ENCODE measurements at places on chromosomes 5 and 9.

DNA sequence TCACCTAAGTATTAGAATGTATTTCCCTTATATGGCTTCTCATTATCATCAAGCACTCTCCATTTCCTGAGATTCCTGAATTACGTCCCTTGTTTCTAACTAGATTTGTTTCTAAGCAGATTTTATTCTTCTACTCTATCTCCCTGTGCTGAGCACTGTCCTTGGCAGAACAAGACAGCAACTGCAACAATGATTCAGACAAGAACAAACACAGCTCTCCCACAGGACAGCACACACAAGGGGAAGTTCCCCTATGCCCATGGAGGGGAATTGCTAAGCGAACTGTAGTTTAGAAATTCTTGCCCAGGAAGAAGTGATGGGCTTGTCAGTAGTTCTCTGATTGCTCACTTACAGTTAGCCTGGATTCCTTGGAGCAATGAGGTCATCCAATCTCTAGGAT lies 759.9 kb downstream of the DTWD2 start:
- no peak for DNase-seq

- DNase-seq: no peak
Measured at GRCh38 chr9:93827545-93828330, 127.4 kb downstream of the BARX1 start.

DNA sequence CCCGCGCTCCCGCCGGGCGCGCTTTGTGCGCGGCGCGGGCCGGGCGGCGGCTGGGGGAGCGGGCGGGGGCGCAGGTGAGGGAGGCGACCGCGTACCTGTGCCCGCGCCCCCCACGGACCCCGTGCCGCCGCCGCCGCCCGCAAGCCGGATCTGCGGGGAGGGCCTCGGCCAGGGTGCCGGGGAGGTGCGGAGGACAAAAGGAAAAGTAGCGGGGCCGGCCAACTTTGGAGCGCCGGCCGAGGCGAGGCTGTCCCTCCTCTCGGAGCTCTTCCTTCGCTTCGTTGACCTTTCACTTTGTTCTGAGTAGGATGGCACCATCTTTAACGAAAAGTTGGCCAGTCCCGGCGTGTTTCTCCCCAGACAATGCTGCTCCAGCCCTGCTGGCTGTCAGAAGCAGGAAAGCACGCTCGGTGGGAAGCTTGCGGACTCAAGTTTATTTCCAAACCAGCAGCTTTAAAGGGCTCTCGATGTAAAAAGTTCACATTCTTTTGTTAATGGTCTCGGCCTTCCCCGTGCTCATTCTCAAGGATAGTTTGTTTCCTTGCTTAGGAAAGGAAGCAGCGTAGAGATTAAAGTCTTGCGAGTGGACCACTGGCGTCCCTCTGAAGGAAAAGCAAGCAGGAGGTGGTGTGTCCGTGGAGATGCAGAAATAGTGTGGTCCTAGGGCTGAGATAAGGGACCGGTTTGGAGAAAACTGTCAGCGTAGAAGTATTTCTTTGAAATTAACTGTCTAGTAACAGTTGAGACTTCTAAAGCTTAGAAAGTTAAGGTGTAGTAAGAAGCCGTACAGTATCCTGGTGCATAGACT lies 639 bp downstream of the EHMT1 start:
- no peak for DNase-seq

DNA sequence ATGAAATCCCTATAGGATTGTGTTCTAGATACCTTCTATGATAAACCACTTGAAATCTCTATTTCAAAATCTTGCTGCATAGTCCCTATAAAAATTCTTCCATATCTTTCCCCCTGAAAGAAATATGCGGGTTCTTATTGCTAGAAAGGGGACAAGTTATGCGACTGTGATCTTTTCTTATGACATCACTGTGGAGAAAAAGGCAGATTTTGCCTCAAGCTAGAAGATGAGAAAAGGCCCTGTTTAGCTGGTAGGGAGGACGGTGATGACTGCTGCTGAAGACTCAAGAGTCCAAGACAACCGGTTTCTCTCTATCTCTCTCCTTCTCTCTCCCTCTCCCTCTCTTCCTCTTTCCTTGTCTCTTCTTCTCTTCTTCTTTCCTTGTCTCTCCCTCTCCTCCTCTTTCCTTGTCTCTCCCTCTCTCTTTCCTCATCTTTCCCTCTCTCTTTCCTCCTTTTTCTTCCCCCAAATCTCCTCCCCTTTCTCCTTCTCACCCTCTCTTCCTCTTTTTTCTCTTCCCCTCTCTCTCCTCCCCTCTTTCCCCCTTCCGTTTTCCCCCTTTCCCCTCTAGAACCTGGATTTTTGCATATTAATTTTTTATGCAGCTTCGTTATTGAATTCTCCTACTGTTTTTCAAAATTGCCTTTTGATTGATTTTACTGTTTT lies 5.3 kb downstream of the OR2S2 start:
- no peak for DNase-seq

GRCh38 chr9:92740446-92740961 lies 24.1 kb downstream of the BICD2 start:
- no peak for DNase-seq

DNA sequence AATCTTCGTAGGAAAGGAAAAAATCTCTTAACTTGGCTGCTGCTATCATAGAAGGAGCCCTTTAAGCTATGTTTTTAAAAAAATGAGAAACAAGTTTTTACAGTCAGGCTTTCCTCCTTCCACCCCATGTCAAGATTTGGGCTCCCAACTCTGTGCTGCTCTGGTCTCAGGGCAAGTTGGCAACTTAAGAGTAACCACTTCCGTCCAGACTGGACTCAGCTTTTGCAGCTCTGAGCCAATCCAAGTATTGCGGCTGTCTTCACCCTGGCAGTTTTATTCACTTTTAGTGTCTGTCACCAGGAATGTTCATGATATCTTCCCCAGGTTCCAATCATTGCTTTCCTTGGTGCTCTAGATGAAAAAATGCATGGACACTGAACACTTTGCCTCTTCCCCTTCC lies 115.9 kb upstream of the GAS1 start:
- DNase-seq: no peak

DNA sequence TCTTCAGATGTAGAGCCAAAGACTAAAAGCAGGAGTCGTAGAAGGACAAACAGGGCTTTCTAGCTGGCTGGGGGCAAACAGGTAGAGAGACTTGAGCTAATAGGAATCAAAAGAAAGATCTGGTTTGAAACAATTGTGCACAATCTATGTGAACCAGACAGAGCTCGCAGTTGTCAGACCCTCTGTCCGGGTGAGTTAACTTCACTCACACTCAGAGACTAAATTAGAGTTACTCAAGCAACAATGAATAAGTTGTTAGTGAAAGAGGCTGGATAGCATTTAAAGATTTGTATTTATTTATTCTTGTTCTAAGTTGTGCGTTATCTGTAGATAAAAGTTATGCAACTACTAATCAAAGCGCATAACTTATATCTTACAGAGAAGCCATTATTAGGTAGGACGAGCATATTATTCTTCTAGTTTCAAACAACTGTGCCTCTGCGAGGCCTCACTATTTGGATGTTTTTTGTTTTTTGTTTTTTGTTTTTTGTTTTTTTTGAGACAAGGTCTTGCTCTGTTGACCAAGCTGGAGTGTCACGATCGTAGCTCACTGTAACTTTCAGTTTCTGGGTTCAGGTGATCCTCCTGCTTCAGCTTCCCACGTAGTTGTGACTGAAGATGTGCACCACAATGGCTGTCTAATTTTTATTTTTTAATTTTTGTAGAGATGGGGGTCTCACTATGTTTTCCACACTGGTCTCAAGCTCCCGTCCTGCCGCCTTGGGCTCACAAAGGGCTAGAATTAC lies 13.2 kb upstream of the LNPEP start:
- DNase-seq: no peak

GRCh38 chr5:5421149-5421960 lies 1.1 kb upstream of the ICE1 start:
- DNase-seq: no peak

GRCh38 chr5:163386352-163386751 lies 51.0 kb upstream of the CCNG1 start:
- no peak for DNase-seq

DNA sequence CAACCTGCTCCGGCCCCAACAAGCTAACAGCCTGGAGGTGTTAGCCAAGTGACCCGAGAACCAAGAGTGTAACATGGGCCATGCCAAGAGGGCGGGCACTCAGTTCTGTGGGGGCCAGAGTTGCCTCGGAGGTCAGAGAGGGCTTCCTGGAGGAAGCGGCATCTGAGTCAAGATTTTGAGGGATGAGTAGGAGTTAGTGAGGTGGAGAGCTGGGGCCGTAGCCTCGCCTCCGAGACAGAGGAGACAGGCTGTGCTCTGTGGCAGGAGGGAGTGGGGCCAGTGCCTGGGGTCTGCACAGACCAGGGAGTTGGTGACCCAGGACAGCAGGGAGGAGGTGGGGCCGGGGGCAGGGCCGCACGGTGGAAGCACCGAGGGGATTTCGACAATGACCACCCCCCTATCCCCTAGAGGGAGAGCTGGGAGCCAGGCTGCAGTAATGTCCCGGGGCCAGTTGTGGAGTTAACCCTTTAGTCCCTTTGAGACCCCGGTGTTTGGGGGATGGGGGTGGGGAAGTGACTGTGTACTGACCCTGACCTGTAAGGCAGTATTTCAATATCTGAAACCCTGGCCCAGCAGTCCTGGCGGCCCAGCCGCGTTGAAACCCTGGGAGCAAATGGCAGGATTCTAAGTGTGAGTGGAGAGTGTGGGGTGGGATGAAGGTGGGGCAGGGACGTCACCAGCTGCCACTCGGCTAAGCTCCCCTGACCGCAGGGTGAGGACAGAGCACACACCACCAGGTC lies 148.7 kb upstream of the COL5A1 start:
- DNase-seq: no peak

GRCh38 chr5:68565427-68565826 lies 349.9 kb downstream of the PIK3R1 start:
- no peak for DNase-seq

GRCh38 chr9:32707326-32707725 lies 71.9 kb upstream of the TAF1L start:
- DNase-seq: no peak

GRCh38 chr9:130491830-130492482 lies 47.2 kb downstream of the ASS1 start:
- no peak for DNase-seq

GRCh38 chr5:65483546-65484346 lies 2.0 kb upstream of the ADAMTS6 start:
- no peak for DNase-seq

DNA sequence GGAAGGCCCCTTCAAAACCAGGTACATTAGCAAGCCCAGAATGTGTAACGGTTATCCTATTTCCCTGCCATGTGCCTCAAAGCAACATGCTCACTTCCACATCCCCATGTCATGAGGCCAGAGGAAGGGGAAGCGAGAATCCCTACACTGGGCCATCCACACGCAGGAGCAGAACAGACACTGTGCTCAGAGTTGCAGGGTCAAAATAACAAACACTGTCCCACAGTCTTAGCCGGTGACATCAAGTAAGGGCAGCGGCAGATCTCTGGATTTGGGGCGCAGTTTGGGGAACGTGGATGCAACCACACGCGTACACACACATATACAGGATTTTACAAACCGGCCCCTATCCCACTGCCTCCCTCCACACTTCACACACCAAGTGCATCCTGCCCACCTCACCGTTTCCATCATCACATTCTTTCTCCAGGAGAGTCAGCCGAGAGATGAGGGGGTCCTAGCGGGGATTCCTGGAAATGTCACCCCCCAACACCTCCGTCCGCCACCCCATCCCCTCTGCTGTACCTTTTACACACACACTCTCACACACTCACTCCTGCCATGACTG lies 776 bp downstream of the APBA1 start:
- DNase-seq: no peak

DNA sequence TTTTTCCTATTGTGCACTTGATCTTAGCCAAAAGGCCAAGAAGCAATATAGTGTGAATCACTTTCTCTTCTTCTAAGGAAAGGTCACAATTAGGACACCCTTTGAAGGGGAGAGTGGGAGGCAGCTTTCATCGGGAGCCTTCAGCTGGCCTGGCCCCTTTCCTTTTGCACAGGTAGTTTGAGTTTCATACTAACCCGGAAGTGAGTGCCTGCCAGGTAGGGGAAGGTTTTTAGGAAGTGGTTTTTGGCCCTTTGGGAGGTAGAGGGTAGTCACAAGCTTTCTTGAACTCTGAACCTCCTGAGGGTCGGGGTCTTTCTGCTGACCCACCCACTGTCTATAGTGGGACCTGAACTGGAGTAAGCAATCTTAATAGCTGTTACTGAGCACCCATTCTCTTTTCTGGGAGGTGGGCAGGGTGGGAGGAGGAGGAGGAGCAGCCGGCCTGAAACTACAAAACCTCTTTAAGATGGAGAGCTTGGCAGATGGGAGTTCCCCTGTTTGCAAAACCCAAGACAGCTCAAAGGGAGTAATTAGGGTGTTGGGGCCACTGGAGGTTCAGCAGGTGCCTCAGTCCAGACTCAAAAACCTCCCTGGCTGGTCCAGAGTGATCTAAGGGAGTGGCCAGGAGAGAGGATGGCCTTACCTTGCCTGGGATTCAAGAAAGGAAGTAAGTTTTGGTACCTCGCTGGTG lies 6.0 kb downstream of the LARP1 start:
- no peak for DNase-seq

GRCh38 chr5:35436400-35437057 lies 181.1 kb upstream of the SPEF2 start:
- DNase-seq: no peak

DNA sequence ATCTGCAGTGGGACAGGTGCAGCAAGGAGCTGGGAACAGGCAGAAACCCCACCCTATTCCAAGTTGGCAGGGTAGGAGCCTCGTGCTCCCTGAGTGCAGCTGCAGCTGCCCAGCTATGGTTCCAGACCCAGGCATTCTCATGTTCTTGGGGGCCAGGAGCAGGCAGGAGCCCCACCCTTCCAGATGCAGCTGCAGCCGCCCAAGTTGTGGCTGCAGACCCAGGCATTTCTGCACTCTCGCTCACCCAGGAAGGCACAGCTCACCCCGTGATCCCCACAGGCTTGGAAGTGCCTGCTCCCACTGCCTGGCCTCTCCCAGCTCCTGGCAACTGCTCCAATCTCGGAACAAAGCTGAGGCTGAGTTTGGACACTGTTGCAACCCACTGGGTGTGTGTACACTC lies 275.8 kb upstream of the ADRA1B start:
- DNase-seq: no peak

- DNase-seq: no peak
Measured at GRCh38 chr5:176632745-176633144, 2.3 kb downstream of the EIF4E1B start.

- DNase-seq: no peak
Measured at GRCh38 chr5:55633574-55634208, 78.4 kb downstream of the SLC38A9 start.

GRCh38 chr5:172531704-172532026 lies 77.3 kb upstream of the SH3PXD2B start:
- DNase-seq: no peak

- no peak for DNase-seq
Measured at GRCh38 chr5:39448506-39449128, 23.8 kb upstream of the DAB2 start.
